ENCODE measurements at places on chromosomes 16 and 17. TPM values are rescaled to one million over a fixed set of nuclear protein-coding genes. Genes with fewer than 3 reads are reported as not detected.

GLOD4 gene
- polyA plus RNA-seq = 149 TPM

KIF2B gene
- polyA plus RNA-seq = not detected

KRTAP9-2 gene
- polyA plus RNA-seq = not detected

DNA sequence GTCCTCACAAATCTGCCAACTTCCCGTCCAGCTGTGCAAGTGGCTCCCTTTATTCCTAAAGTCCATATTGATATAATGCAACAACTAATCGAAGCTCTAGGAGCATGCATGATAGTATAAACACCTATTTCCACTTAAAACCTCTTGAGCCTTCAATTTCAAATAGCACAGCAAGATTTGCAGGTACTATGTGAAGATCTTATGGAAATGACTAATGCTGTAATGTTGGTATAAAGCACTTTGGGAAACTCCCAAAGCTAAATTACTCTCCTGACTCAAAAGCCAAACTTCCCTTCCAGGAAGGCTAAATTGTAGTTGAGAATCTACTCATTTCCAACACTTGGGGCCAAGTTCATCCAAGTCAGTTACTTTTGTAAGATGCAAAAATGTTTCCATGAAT is 287.6 kb upstream of the CDH11 start:
- no peaks in the 10 kb centered on the region for H3K27me3 ChIP-seq
- H3K4me1 ChIP-seq = no peaks in the 10 kb centered on the region
- no peak for DNase-seq
- H3K4me3 ChIP-seq = no peak overlapping the region
- H3K27ac ChIP-seq = no peak overlapping the region

Measured in large intestine (tissue), 12 donors.